ENCODE measurements at places on chromosomes 12 and 14. TPM values are rescaled to one million over a fixed set of nuclear protein-coding genes. Genes with fewer than 3 reads are reported as not detected.

GRCh38 chr12:122849352-122850047 is 14.2 kb downstream of the HIP1R start:
- no peak for DNase-seq

DNA sequence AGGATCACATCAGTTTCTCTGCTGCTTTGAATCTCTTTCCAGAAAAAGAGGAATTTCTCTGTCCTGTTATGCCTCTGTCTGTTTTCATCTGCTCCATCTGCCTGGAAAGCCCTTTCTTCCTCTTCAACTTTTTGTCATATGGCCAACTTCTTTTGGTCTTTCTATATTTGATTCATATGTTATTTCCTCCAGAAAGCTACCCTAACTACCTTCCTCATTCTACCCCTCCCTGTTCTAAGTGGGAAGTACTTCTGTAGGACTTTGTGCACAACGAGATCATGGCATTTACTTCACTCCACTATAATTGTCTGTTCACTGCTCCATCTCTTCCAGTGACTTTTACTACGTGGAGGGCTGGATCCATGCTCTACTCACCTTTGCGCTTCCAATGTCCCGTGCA is 5.9 kb downstream of the CLEC4D start:
- no peak for DNase-seq

GRCh38 chr12:89568484-89568883 is 42.6 kb upstream of the POC1B start:
- DNase-seq = no peak

- DNase-seq = no peak
Measured at GRCh38 chr14:101276309-101277091, 284.8 kb upstream of the DIO3 start.

- no peak for DNase-seq
Measured at GRCh38 chr14:71554959-71555612, 377.1 kb upstream of the RGS6 start.

- DNase-seq = no peak
Measured at GRCh38 chr12:131391399-131391798, 319.5 kb upstream of the SFSWAP start.

GRCh38 chr12:117874842-117875434 is 93.9 kb downstream of the KSR2 start:
- peak; percentile 79 for DNase-seq

DNA sequence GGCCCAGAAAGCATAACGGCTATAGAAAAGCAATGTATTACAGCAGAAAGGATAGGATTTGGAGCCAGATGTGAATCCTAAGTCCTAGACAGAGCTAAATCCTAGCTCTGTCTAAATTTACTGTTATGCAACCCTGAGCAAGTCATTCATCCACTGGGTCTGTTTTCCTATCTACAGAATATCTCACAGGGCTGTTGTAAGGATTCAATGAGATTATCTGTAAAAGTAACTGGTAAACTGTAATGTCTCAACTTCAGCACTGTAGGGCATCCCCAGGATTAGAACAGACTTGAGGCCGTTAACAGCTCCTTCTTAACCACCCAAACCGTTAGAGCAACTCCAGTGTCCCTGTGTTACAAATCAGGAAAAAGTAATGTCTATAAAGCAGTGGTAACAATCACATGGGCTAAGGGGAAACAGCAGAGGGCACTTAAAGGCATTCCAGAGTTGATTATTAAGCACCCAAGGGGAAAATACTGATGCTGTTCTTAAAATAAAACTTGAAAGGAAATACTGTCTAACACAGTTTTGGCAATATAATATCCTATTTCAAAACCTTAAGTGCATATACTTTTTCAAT is 10.1 kb downstream of the GMFB start:
- no peak for DNase-seq

DNA sequence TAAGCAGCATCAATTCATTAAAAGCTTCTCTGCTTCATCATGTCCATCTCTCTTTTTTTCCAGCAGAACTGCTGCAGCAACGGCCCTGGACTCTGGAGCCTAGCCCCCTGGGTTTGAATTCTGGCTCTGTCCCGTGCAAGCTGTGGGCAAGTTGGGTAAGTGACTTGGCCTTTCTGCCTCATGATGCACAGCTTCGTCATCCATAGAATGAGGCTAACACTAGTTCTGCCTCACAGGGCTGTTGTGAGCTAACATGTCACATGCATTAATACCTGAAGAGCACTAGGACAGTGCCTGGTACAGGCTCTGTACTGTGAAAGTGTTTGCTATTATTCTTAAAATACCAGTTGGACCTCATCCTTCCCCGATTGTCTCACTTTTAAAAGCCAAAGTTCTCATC is 4.2 kb downstream of the KRT82 start:
- DNase-seq = no peak

DNA sequence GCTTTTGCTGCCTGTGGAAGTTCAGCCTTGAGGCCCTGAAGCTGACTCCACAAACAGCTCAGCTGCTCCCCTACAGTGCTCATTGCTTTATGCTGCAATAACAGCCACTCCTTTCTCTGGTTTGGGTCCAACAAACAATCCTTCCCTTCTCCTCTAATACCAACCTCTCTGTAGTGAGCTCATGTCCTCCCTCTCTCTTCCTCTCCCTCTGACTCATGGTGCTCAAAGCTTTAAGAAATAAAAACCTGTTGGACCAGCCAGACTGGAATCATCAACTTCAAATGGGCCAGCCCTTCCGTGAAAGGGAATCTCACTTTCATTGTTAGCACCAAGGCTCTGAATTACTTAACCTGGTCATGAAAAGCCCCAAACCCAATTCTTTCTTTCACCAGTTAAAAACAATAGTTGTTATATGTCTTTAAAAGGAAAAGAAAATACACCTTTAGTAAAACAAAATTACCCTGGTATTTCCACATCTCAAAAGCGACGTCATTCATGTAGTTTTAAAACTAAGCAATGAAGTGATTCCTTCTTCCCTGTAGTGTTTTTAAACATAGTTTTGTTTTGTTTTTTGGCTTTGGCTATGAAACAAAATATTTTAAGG is 126.4 kb downstream of the DUSP6 start:
- no peak for DNase-seq

DNA sequence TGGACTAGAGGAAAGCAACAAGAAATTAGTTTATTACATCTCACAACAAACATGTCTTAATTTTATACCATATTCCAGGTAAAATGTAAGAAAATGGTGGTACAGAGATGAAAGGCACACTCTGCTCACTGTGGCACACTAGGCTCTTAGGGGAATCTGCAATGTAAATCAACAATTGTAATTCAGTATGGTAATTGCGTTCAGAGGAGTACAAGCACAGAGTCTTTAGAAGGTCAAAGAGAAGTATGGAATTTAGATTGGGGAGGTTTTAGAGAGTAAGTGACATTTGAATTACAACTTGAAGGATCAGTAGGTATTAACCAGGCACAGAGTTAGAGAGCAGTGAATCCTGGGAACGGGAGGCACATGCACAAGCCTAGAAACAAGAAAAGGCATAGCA is 694.0 kb upstream of the USP15 start:
- DNase-seq = no peak

DNA sequence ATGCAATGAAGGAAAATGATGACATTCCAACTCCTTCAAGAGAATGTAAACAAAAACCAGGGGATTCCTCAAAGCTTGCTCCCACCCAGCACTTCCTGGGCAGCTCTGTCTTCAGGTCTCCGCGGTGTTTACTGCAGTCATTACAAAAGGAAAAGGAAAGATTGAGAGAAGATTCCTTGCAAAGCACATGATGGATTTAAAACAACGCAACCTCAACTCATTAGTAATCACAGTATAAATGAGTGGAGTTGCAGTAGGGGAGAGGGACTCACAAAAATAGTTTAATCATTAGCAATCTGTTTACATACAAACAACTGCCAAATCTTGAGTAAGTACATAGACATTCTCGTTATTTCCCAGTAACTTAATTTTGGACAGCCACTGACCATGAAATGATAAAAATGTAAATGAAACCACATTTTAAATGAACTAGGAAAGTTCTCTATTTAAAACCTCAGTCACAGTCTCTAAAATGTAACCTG is 49.7 kb upstream of the OVCH1 start:
- DNase-seq = no peak

The SERPINA3 gene
- 0.73 TPM for total RNA-seq

The BIN2 gene
- total RNA-seq = 1.1 TPM

The PKP2 gene
- total RNA-seq = 4.1 TPM

The RTN1 gene
- 527 TPM for total RNA-seq

The DIO3 gene
- total RNA-seq = 6.1 TPM

The IL31 gene
- not detected for total RNA-seq
